ENCODE measurements at places on chromosomes 3 and 15. TPM values are rescaled to one million over a fixed set of nuclear protein-coding genes. Genes with fewer than 3 reads are reported as not detected.

RTP3 gene
- 0.68 TPM for total RNA-seq

EPHA3 gene
- 9.4 TPM for total RNA-seq

CLDN16 gene
- total RNA-seq = not detected

OCA2 gene
- total RNA-seq = 3.7 TPM

BNC1 gene
- 0.27 TPM for total RNA-seq

STRIT1 gene
- total RNA-seq = not detected

WDR93 gene
- 0.18 TPM for total RNA-seq

LMCD1 gene
- total RNA-seq = 73.0 TPM

EFCC1 gene
- total RNA-seq = 1.8 TPM

B4GALT4 gene
- 12.8 TPM for total RNA-seq

CYP19A1 gene
- total RNA-seq = not detected

GOLGA6L10 gene
- total RNA-seq = 0.36 TPM

FMN1 gene
- 32.5 TPM for total RNA-seq

FAM81A gene
- total RNA-seq = 1.8 TPM
